ENCODE measurements at places on chromosomes 3 and 15. TPM values are rescaled to one million over a fixed set of nuclear protein-coding genes. Genes with fewer than 3 reads are reported as not detected.

- DNase-seq: no peak
Observed at GRCh38 chr3:186682812-186683211, 17.0 kb downstream of the HRG start.

GRCh38 chr3:75341324-75342067, 322.6 kb upstream of the FRG2C start:
- no peak for DNase-seq

DNA sequence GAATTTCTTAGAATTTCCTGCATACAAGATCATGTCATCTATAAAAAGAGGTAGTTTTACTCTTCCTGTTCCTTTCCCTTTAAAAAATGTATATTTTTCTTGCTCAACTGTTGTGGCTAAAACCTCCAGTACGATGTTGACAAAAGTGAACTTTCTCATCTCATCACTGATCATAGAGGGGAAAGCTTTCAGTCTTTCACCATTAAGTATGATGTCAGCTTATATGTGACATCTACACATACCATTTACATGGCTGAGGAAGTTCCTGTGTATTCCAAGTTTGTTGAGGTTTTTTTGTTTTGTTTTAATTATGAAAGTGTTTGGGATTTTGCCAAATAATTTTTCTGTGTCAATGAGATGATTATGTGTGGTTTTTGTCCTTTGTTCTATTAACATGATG, 173.6 kb downstream of the PLD1 start:
- no peak for DNase-seq

- DNase-seq: no peak
Observed at GRCh38 chr3:141860766-141861513, 15.5 kb upstream of the ATP1B3 start.

Gene STRC
- total RNA-seq: 1.2 TPM

DNA sequence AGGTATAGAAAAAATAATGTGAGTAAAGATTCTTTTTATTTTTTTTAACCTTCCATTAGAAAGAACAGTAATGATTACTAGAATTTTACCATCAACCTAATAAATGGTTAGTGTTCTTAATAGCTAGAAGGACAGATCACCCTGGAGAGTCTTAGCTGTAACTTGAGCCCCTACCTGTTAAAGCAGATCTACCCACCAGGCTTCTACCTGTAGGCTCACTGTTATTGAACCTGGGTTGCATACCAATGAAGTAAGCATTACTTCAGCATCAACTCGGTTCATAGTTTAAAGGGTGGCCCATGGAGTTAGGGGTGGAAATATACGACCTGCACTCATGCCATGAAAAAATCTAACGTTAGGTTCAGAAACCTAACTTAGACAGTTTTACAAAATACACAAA, 280.4 kb downstream of the BBX start:
- no peak for DNase-seq

Gene SH2D7
- not detected for total RNA-seq

DNA sequence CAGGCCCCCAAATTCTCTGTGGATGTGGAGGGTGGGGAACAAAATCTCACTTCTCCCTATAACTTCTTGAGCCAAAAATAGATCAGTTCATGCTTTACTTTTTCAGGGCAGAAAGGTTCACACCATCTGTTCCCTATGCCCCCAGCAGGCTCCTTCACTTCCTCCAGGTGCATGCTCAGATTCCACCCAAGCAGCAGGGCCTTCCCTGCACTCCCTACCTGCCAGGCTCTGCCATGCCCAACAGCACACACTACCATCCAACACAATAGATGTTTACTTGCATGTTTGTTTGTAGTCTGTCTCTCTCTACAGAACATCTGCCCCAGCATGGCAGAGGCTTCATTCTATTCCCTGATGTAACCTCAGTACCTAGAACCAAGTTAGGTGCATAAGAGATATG, 43.3 kb downstream of the GABRB3 start:
- no peak for DNase-seq

Gene ANKRD63
- total RNA-seq: not detected

GRCh38 chr3:138460536-138461205, 26.3 kb downstream of the ESYT3 start:
- no peak for DNase-seq

DNA sequence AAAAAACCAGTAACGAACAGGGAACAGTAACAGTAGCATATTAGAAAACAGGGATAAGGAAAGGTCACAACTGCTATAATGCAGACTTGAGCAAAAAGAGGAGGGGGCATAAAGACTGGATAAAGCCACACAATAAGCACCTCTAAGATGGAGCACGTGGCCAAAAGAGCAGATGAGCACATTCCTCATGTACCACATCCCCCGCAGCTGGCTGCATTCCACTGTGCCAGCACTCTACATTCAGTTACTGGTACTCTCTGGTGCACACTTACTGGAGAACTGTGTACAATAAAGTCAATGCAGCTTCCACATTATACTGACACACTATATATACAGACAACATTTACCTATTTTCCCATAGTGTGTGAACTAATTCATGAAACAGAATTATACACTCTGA, 64.7 kb downstream of the UBE3A start:
- DNase-seq: no peak

DNA sequence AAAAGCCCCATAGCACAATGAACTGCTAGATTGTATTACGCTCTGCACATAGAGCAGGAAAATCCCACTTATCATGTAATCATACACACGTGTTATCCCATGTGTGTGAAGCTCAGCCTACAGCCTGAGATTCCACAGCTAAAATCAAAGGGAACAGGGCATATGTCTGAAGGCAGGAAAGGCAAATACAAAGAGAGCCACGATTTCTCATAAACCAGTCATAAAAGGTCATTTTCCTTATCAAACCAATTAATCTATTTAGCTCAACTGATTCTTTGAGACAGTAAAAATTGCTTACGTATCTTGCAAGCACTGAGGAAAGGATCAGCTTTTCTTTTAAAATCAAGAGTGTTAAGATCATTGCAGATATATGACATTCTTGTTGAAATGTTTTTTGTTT, 199.5 kb upstream of the TBL1XR1 start:
- DNase-seq: no peak

- no peak for DNase-seq
Observed at GRCh38 chr15:51721199-51721960, 16.1 kb downstream of the LYSMD2 start.
